ENCODE measurements at places on chromosomes 2 and 18.

- no peak overlapping the region for H3K4me3 ChIP-seq
- peaks cover 14% of the 10 kb centered on the region for H3K36me3 ChIP-seq
- no peaks in the 10 kb centered on the region for H3K4me1 ChIP-seq
- no peak overlapping the region for H3K27ac ChIP-seq
- H3K27me3 ChIP-seq, result peaks cover 22% of the 10 kb centered on the region
Measured at GRCh38 chr2:218051903-218052302, 17.1 kb upstream of the RUFY4 start.

- H3K27me3 ChIP-seq, result peaks cover 21% of the 10 kb centered on the region
- no peak overlapping the region for H3K4me3 ChIP-seq
- DNase-seq, result no peak
Measured at GRCh38 chr2:31642707-31643106, 62.0 kb upstream of the SRD5A2 start.

- H3K27ac ChIP-seq, result no peak overlapping the region
- no peaks in the 10 kb centered on the region for H3K27me3 ChIP-seq
- no peaks in the 10 kb centered on the region for H3K36me3 ChIP-seq
- no peak overlapping the region for H3K4me3 ChIP-seq
Measured at GRCh38 chr2:44615950-44616518, 254.3 kb downstream of the CAMKMT start.

GRCh38 chr2:208280933-208281332 lies 14.9 kb downstream of the PIKFYVE start:
- H3K36me3 ChIP-seq, result peaks cover 78% of the 10 kb centered on the region
- no peak overlapping the region for H3K27ac ChIP-seq
- peaks cover 8% of the 10 kb centered on the region for H3K4me1 ChIP-seq
- DNase-seq, result no peak
- H3K27me3 ChIP-seq, result no peaks in the 10 kb centered on the region
- H3K4me3 ChIP-seq, result no peak overlapping the region

DNA sequence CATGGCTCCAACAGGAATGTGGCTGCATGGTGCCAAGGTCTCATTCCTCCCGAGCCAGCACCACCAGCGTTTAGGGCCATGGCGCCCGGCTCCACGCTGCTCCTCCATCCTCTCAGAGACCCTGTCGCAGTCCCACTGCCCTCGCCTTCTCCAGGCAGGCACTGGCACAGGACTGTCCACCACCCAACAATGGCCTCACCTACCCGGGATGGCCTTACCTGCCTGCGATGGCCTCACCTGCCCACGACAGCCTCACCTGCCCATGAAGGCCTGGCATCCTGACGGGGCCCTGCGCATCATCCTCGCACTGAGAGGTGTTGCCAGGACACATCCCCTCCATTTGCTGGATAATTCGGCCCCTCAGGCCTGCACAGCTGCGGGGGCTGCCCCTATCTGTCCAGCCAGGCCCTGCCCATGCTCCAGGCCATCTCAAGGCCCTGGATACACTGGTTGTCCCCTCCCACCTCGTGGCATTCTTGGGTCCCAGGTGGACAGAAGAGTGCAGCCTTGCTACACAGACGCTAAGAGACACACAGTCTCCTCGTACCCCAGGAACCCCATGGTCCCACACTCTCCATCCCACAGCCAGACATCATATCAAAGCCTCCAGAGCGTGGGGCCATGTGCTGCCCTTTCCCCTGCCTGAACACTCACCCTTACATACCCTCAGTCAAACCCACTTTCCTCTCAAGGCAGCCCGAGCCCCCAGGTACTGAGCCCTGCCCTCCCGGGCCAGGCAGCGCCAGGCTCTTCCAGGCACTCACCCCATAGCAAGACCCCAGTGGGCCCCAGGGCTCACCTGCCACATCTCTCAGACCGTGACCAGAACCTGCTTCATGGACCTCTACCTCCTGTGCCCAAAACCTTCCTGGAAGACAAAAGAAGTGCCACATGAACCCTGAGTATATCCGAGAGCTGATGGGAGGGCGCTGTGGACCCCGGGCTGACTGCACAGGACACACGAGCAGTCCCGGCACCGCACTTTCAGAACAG lies 268.6 kb downstream of the EIPR1 start:
- no peaks in the 10 kb centered on the region for H3K4me1 ChIP-seq
- DNase-seq, result no peak
- H3K27ac ChIP-seq, result peak overlapping the region; percentile 38
- H3K4me3 ChIP-seq, result no peak overlapping the region
- no peaks in the 10 kb centered on the region for H3K36me3 ChIP-seq
- H3K27me3 ChIP-seq, result no peaks in the 10 kb centered on the region

Data from activated CD4-positive, alpha-beta T cell treated with anti-CD3 and anti-CD28 coated beads, Interleukin-2, amount 10 ng/mL, durations not matched to agents 7 days and 5 days (primary cell).